ENCODE measurements at places on chromosomes 3 and 15. TPM values are rescaled to one million over a fixed set of nuclear protein-coding genes. Genes with fewer than 3 reads are reported as not detected.

The ZIC4 gene
- total RNA-seq, result not detected

The LRTM1 gene
- not detected for total RNA-seq

The LIPC gene
- 2.9 TPM for total RNA-seq

The IL12A gene
- 0.69 TPM for total RNA-seq

The SLC6A1 gene
- 0.05 TPM for total RNA-seq

The ZDHHC3 gene
- 162 TPM for total RNA-seq

GRCh38 chr3:102712896-102713295 lies 278.1 kb downstream of the ZPLD1 start:
- H3K4me3 ChIP-seq, result no peak overlapping the region
- no peak overlapping the region for H3K27ac ChIP-seq
- no peaks in the 10 kb centered on the region for H3K4me1 ChIP-seq
- DNase-seq, result no peak

DNA sequence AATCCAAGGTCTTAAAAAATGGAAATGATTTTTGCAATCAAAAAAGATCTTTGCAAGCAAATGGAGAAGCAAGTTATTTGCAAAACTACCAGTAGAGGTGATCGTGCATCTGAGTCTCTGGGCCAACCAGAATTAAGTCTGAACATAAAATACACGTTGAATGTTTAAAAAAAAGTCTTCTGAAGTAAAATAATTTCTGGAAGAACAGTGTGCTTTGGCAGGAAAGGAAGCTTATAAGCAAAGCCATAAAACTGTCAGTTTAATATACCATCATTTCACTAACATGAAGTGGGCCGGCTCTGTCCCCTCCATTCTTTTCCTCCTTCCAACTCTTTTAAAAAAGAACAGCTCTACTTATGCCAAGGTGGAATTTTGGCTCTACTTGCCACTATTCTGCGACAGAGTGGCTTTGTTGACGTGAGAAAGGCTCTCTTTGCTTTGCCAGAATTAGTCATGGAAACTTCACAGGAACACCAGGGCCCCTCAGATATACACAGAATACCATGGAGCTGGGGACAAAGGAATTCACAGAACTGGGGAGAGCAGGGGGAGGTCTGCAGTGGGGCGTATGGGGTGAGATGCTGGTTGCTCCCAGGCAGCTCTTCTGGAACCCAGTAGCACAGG lies 29.8 kb downstream of the FSTL1 start:
- DNase-seq, result no peak
- no peak overlapping the region for H3K27ac ChIP-seq
- no peak overlapping the region for H3K4me3 ChIP-seq
- H3K4me1 ChIP-seq, result peaks cover 3% of the 10 kb centered on the region
- H3K27me3 ChIP-seq, result no peaks in the 10 kb centered on the region

DNA sequence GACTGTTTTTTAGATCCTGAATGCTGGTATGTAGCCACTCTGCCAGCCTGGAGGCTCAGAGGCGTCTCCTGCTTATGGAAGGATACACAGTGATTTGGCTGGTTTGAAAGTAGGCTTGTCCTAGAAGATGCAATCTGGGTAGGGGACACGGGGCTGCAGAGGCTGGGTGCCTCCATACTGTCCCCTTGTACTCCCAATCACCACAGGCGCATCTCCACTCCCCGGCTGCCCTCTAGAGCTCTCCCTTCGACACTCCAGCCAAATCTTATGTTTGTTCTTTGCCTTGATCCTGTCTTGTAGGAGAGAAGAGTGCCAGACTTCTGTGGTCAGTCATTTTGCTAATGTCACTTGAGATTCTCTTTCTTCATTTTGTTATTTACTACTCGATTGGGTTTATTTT lies 168.8 kb upstream of the THRB start:
- H3K27ac ChIP-seq, result no peak overlapping the region
- no peak overlapping the region for H3K4me3 ChIP-seq
- no peak for DNase-seq
- H3K36me3 ChIP-seq, result no peaks in the 10 kb centered on the region
- no peaks in the 10 kb centered on the region for H3K27me3 ChIP-seq

- H3K27me3 ChIP-seq, result no peaks in the 10 kb centered on the region
- H3K4me1 ChIP-seq, result no peaks in the 10 kb centered on the region
- H3K27ac ChIP-seq, result no peak overlapping the region
- DNase-seq, result no peak
These were observed 62.5 kb upstream of the MLF1 start for GRCh38 chr3:158508481-158508880.

GRCh38 chr3:148042663-148043445 lies 633.7 kb downstream of the ZIC1 start:
- H3K4me1 ChIP-seq, result no peaks in the 10 kb centered on the region
- H3K4me3 ChIP-seq, result no peak overlapping the region
- no peak for DNase-seq
- no peaks in the 10 kb centered on the region for H3K36me3 ChIP-seq
- no peaks in the 10 kb centered on the region for H3K27me3 ChIP-seq
- no peak overlapping the region for H3K27ac ChIP-seq

GRCh38 chr3:86282106-86282787 lies 708.7 kb downstream of the VGLL3 start:
- no peaks in the 10 kb centered on the region for H3K36me3 ChIP-seq
- H3K27me3 ChIP-seq, result no peaks in the 10 kb centered on the region
- no peaks in the 10 kb centered on the region for H3K4me1 ChIP-seq
- no peak for DNase-seq

- no peaks in the 10 kb centered on the region for H3K27me3 ChIP-seq
- H3K36me3 ChIP-seq, result no peaks in the 10 kb centered on the region
- no peaks in the 10 kb centered on the region for H3K4me1 ChIP-seq
- no peak for DNase-seq
- H3K27ac ChIP-seq, result no peak overlapping the region
These were observed 314.4 kb downstream of the SHQ1 start for GRCh38 chr3:72533591-72534473.

DNA sequence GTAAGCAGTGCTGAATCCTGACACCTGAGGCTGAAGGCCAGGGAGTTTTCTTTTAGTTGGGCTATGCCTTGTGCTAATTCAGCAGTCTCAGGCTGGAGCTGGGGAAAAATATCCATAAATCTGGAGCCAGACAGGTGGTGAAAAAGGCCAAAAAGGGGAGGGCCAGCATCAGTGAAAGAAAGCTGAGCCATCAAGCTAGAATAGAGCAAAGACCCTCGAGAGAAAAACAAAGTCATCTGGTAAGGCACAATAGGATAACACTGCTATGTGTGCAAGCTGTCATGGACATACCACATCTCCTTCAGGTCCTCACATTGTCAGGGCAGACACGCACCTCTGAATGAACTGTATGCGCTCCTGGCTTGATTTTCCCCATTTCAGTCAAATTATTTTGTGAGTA lies 687.9 kb downstream of the SQOR start:
- H3K4me3 ChIP-seq, result no peak overlapping the region
- no peak overlapping the region for H3K27ac ChIP-seq
- no peaks in the 10 kb centered on the region for H3K27me3 ChIP-seq
- no peaks in the 10 kb centered on the region for H3K4me1 ChIP-seq
- DNase-seq, result no peak
- H3K36me3 ChIP-seq, result no peaks in the 10 kb centered on the region

DNA sequence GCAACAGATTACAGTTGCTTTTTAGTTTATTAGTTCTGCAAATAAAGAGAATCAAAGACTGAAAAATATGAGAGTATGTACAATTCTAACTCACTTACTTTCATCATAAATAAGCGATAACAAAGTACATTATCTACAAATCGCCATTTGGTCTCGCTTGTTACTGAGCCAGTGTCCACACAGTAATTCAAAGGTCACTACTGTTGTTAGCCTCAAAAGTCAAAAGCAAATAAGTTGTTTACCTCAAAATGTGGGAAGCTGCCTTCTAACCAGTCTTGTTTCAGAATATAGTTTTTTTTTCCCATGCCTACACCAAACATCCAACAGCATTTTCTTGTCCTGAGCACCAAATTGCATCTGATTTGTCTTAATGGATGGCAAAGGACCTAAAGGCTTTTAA lies 127.4 kb upstream of the FAM3D start:
- no peak overlapping the region for H3K4me3 ChIP-seq
- H3K27me3 ChIP-seq, result no peaks in the 10 kb centered on the region
- H3K27ac ChIP-seq, result no peak overlapping the region
- no peak for DNase-seq

DNA sequence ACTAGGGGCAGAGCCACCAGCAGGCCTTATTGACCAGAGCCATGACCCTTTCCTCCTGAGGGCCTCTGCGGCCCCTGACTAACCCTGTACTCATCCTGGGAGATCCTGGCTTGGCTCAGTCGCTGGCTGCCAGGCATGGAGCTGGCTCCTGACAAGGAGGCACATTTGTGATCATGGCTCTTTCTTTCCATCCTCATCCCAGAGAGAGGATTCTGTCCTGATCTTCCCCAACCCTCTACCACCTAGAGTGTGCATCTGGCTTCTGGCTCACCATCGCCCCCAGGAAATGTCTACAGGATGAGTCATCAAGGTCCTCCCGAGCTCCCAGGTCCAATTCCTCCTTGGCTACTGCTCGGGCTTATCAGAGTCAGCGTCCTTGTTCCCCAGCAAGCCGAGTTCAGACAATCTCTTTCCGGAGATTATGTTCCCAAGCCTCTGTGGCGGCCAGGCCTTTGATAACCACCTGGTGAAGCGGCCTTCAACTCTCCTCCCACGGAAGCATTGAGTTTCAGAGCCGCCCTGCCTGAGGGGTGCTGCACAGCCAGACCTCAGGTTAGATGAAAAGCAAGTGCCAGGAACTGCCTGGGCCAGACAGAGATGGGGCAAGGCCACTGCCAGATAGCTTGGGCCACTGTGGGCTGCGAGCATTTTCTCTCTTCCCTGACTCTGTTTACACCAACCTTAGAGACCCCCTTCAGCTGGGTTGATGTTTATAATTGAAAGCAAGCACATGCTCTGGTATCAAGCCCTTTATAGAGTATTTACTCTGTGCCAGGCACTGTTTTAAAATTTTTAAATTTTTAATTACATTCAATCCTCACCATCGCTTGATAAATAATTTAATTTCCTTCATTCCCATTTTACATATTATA lies 44.3 kb upstream of the MRPS22 start:
- H3K27ac ChIP-seq, result no peak overlapping the region
- H3K4me3 ChIP-seq, result no peak overlapping the region
- H3K27me3 ChIP-seq, result no peaks in the 10 kb centered on the region
- H3K4me1 ChIP-seq, result no peaks in the 10 kb centered on the region

- no peak overlapping the region for H3K4me3 ChIP-seq
- no peaks in the 10 kb centered on the region for H3K36me3 ChIP-seq
- H3K27me3 ChIP-seq, result no peaks in the 10 kb centered on the region
- no peak overlapping the region for H3K27ac ChIP-seq
- no peak for DNase-seq
These were observed 6.2 kb upstream of the ZNF774 start for GRCh38 chr15:90345857-90346256.

GRCh38 chr15:60525341-60526039 lies 46.5 kb upstream of the ICE2 start:
- no peak for DNase-seq
- H3K27me3 ChIP-seq, result no peaks in the 10 kb centered on the region
- H3K27ac ChIP-seq, result no peak overlapping the region
- no peaks in the 10 kb centered on the region for H3K4me1 ChIP-seq
- H3K36me3 ChIP-seq, result no peaks in the 10 kb centered on the region

DNA sequence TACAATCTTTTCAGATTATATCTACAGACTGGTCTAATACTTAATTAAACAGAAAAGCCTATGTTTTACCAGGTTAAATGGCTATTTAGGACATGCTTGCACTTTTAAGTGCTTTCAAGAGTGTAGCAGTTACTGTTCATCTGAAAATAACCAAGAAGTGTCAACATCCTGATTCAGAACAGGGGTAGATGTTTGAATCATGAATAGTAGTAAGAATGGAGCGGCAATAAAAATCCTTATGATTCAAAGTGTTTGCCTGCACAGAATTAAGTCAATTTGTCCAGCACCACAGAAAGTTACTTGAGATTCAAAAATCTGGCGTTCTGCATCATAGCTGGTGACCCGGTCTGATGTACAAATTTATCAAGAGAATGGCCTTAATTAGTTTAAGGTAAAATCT lies 48.3 kb downstream of the GREM1 start:
- H3K4me3 ChIP-seq, result no peak overlapping the region
- H3K27ac ChIP-seq, result no peak overlapping the region
- no peaks in the 10 kb centered on the region for H3K4me1 ChIP-seq
- DNase-seq, result no peak

- no peaks in the 10 kb centered on the region for H3K4me1 ChIP-seq
- no peaks in the 10 kb centered on the region for H3K36me3 ChIP-seq
- H3K27me3 ChIP-seq, result no peaks in the 10 kb centered on the region
- no peak overlapping the region for H3K27ac ChIP-seq
- DNase-seq, result no peak
- H3K4me3 ChIP-seq, result no peak overlapping the region
These were observed 90.4 kb downstream of the ATG7 start for GRCh38 chr3:11362600-11362999.

DNA sequence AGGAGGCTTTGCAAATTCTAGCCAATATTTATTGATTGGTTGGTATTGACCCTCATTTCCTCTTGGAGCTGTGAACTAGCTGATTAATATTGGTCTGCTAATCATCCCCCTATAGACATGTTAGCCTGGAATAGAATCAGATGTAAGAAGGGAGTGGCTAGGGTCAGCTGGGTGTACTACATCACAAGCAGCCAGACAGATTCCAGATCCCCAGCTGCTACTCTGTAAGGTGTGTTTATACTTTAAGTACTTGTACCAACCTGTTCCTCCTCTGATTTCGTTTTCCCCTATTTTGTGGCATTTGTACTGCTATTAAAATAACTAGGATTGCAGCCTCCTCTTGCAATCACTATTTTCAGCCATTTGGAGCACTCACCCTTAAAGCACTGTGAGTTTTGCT lies 49.9 kb downstream of the PARP15 start:
- no peak for DNase-seq
- no peaks in the 10 kb centered on the region for H3K27me3 ChIP-seq
- H3K36me3 ChIP-seq, result no peaks in the 10 kb centered on the region
- H3K4me1 ChIP-seq, result no peaks in the 10 kb centered on the region
- no peak overlapping the region for H3K4me3 ChIP-seq

- no peaks in the 10 kb centered on the region for H3K27me3 ChIP-seq
- H3K27ac ChIP-seq, result no peak overlapping the region
- DNase-seq, result no peak
These were observed 31.6 kb upstream of the RAP2B start for GRCh38 chr3:153130312-153130977.

DNA sequence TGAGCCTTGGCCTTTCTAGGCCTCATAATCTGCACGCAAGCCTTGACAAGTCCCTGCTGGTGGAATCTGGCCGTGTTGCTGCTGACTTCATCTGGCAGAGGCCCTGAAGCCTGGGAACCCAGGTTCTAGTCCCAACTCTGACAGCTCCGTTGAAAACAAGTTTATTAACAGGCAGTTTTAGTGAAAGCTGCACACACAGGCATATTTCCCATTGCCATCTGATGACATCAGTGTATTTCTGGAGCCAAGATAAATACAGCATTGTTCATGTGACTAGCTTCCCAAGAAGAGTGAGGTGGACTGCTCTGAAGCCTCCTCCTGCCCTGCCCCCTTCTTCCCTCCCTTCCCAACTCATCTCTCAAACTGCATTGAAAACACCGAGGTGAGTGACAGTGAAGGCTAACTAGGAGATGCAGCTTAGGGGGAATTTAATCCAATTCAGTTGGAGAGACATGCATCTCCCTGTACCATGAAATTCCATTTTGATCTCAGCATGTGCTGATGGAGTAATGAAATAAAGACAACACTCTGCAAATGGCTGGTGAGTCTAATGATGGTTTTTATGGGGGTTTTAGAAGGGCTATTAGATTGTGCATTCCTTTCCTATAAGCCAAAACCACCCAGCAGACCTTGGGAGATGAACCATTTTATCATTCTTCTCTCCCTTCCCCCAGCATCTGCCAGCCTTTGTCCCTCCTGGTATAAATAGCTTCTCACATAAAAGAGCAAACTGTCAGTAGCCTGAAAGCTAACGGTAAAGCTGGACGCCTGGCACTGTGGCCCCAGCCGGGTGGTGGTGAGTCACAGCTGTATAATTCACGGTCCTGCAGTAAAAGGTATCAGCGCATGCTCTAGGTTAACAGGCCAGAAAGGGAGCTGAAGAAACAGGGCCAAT lies 38.0 kb downstream of the PRICKLE2 start:
- DNase-seq, result peak; percentile 37
- no peak overlapping the region for H3K4me3 ChIP-seq
- peak overlapping the region; percentile 5 for H3K27ac ChIP-seq
- H3K4me1 ChIP-seq, result no peaks in the 10 kb centered on the region

All from colonic mucosa (tissue), 4 donors.